ENCODE measurements at places on chromosomes 12 and 14. TPM values are rescaled to one million over a fixed set of nuclear protein-coding genes. Genes with fewer than 3 reads are reported as not detected.

The GPR84 gene
- not detected for total RNA-seq

The OTUB2 gene
- 5.6 TPM for total RNA-seq

The ISCU gene
- 45.4 TPM for total RNA-seq

The IFT81 gene
- 105 TPM for total RNA-seq

The FAIM2 gene
- total RNA-seq = 37.2 TPM

The HSPB8 gene
- total RNA-seq = 1.6 TPM

The NRL gene
- 2.2 TPM for total RNA-seq

The KLRG1 gene
- 19.7 TPM for total RNA-seq

The RPL36AL gene
- total RNA-seq = 102 TPM

The TGM1 gene
- 4.4 TPM for total RNA-seq

The TEAD4 gene
- not detected for total RNA-seq

The EIF2S3B gene
- total RNA-seq = 0.94 TPM

The NUBPL gene
- 23.5 TPM for total RNA-seq

The CLEC2A gene
- not detected for total RNA-seq

The TUBA1A gene
- 9,192 TPM for total RNA-seq

The ADGRD1 gene
- total RNA-seq = 4.1 TPM

The CCDC198 gene
- not detected for total RNA-seq

The RNASE7 gene
- total RNA-seq = not detected

The RNASE9 gene
- not detected for total RNA-seq

The NDRG2 gene
- total RNA-seq = 105 TPM

The CAPZA3 gene
- not detected for total RNA-seq

The RNF31 gene
- 38.5 TPM for total RNA-seq

The SCN8A gene
- 134 TPM for total RNA-seq

The HOXC4 gene
- total RNA-seq = not detected

The LRRC10 gene
- total RNA-seq = not detected

The DAO gene
- total RNA-seq = not detected

The IQSEC3 gene
- total RNA-seq = 11.9 TPM

The ADIPOR2 gene
- 39.8 TPM for total RNA-seq

The KRT3 gene
- not detected for total RNA-seq

The A2ML1 gene
- total RNA-seq = 1.6 TPM

The NTS gene
- total RNA-seq = 12.2 TPM

The SLC25A21 gene
- 1.9 TPM for total RNA-seq

The KCNH5 gene
- 30.4 TPM for total RNA-seq

The SLCO1B1 gene
- total RNA-seq = not detected

The TAS2R50 gene
- 26.3 TPM for total RNA-seq

The SLC25A47 gene
- total RNA-seq = not detected

The MAP3K9 gene
- 26.3 TPM for total RNA-seq

The DAAM1 gene
- 304 TPM for total RNA-seq

The TMEM233 gene
- total RNA-seq = not detected

The TEX52 gene
- not detected for total RNA-seq

The LRRC43 gene
- total RNA-seq = not detected

The KRT72 gene
- not detected for total RNA-seq

The DTX3 gene
- 81.7 TPM for total RNA-seq

The LBHD2 gene
- not detected for total RNA-seq

The SPTB gene
- 23.5 TPM for total RNA-seq

The GARIN6 gene
- total RNA-seq = not detected

The RPGRIP1 gene
- total RNA-seq = 0.94 TPM

The MIP gene
- total RNA-seq = not detected

The DYRK2 gene
- total RNA-seq = 107 TPM

The FAM181A gene
- total RNA-seq = 1.6 TPM

The OTOGL gene
- 0.31 TPM for total RNA-seq

The RFX4 gene
- total RNA-seq = 9.4 TPM

The SAMD15 gene
- total RNA-seq = 10.0 TPM
